ENCODE measurements at places on chromosomes 2 and 18.

- no peak overlapping the region for H3K4me3 ChIP-seq
- H3K4me1 ChIP-seq: no peaks in the 10 kb centered on the region
- no peak overlapping the region for H3K27ac ChIP-seq
- H3K27me3 ChIP-seq: no peaks in the 10 kb centered on the region
These were observed 211.6 kb downstream of the BCL2 start for GRCh38 chr18:63107931-63108330.

DNA sequence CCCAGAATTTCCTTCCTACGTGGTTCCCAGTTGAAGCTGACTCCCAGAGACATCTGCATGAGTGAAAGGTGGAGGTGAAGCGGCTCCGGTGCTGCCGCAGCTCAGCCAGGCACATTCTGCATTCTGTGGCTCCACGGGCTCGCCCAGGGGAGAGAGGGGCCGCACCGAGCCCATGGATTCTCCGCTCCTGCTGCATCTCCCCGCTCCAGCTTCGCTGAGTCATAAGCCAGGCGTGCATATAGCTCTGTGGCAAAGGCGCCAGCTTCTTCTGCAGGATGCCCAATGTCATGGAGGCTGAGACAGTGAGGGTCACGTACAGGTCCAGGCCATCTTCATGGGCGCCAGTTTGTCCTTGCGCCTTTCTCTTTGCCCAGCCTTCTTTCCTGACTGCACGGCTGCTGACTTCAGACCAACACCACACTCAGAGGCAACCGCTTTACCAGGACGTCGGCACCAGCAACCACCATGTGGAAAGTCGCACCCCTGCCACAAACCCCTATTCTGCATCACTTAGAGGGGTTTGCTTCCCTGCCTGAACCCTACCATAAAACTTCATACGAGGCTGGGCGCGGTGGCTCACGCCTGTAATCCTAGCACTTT, 215.7 kb downstream of the MGAT5 start:
- DNase-seq: no peak
- no peaks in the 10 kb centered on the region for H3K27me3 ChIP-seq
- no peak overlapping the region for H3K27ac ChIP-seq
- H3K36me3 ChIP-seq: no peaks in the 10 kb centered on the region
- H3K4me3 ChIP-seq: no peak overlapping the region
- H3K4me1 ChIP-seq: no peaks in the 10 kb centered on the region

GRCh38 chr2:118722976-118723375, 124.5 kb downstream of the EN1 start:
- no peaks in the 10 kb centered on the region for H3K27me3 ChIP-seq
- H3K36me3 ChIP-seq: no peaks in the 10 kb centered on the region
- no peak overlapping the region for H3K27ac ChIP-seq
- no peaks in the 10 kb centered on the region for H3K4me1 ChIP-seq
- no peak overlapping the region for H3K4me3 ChIP-seq

GRCh38 chr2:179340678-179341077, 76.0 kb upstream of the SESTD1 start:
- H3K4me3 ChIP-seq: no peak overlapping the region
- no peaks in the 10 kb centered on the region for H3K27me3 ChIP-seq
- DNase-seq: no peak

Measured in heart left ventricle (tissue), 16 donors.